ENCODE measurements at places on chromosomes 11 and 22.
A peak's percentile ranks its signal among the peaks of the same experiment; 100 is the strongest.

- no peak for DNase-seq
Measured at GRCh38 chr11:37896016-37896415, 1298.0 kb upstream of the RAG2 start.

- DNase-seq: no peak
Measured at GRCh38 chr11:93704237-93704636, 37.1 kb downstream of the TAF1D start.

DNA sequence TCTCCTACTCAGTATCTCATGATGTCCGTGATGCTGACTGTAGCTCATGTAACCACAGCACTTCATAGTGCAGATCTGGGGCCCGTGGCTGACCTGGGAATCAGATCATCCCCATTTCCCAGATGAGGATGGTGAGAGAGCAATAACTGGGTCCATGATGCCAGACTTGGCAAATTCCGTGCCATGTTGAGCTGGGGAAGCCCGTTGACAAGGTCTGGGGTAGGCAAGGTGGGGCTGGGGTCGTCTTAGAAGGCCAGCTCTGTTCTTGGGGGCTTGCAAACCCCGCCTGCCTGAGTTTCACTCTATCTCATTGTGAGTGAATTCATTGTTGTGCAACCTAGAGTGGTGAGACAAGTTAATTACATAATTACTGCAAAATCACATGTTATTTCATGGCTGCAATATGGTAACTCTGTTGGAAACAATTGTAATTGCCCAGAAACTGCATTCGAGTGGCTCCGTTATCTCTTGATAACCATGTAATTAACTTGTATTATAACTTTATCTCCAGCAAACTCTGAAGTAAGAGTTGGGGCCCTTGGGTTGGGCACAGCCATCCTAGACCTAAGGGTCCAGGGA lies 41.7 kb downstream of the LMO1 start:
- DNase-seq: no peak

DNA sequence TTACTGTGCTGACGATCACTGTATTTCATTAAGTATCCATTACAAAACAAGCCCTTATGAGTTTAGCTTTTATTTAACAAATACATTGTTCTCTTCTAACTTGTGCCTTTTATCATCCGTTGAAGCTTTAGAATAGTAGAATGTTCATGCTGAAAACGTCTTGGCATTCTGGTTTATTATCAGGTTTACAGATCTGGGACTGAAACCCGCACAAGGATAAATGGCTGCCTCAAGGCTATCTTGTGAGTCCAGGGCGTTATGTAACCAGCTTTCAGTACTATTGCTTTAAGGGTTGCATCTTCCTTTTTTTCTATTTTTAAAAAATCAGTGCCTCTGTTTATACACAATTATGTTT lies 66.6 kb upstream of the PRODH start:
- no peak for DNase-seq

GRCh38 chr22:50481440-50482106 lies at the start of gene ADM2:
Gene ADM2 (plus strand): TSS chr22:50481543. CDS start chr22:50481848, 305 bp downstream.
- DNase-seq: peak; percentile 59

GRCh38 chr11:76838678-76839068 lies 22.0 kb upstream of the ACER3 start:
- no peak for DNase-seq

DNA sequence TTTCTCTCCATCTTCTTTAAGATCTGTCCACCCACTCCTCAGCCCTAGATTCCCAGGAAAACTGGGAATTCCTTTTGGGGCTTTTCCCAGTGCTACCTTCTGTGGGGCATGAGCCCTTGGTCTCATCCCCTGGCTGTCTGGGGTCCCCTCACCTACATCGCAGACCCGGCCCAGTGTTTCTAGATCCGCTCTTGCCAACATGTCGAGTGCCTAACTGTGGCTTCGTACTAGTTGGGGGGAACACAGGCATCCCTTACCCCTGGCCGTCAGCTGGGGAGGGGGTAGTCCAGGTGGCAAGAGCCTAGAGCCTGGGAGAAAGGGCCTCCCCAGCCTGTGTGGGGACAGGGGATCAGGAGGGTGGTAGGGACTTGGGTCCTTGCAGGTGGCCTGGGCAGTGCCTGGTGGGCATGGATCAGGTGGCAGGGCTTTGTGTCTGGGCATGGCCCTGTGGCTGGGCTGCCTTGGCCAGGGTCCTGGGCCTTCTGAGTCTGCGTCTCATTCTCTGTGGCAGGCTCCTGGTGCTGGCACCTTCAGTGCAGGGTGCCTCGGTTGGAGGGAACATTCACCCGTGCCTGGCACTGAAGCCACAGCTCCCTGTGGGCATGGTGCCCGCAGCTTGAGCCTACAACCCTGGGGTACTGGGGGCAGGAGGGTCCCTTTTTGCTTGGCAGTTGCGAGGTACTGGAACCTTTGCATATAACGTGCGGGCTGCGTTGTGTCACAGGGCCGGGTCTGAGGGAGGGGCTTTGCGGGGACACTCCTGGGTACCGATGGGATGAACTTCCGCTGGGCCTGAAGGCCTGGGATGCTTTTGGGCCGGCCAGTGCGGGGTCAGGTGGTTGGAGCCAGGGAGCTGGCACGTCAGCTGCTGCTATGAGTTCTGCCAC lies 4.1 kb downstream of the KCNQ1 start:
- DNase-seq: no peak

- DNase-seq: no peak
Measured at GRCh38 chr11:70620510-70621184, 222.3 kb downstream of the CTTN start.

Data from CD4-positive, alpha-beta T cell treated with Interleukin-1 beta for 1 hour (primary cell).